ENCODE measurements at places on chromosomes 4 and X. TPM values are rescaled to one million over a fixed set of nuclear protein-coding genes. Genes with fewer than 3 reads are reported as not detected.

DNA sequence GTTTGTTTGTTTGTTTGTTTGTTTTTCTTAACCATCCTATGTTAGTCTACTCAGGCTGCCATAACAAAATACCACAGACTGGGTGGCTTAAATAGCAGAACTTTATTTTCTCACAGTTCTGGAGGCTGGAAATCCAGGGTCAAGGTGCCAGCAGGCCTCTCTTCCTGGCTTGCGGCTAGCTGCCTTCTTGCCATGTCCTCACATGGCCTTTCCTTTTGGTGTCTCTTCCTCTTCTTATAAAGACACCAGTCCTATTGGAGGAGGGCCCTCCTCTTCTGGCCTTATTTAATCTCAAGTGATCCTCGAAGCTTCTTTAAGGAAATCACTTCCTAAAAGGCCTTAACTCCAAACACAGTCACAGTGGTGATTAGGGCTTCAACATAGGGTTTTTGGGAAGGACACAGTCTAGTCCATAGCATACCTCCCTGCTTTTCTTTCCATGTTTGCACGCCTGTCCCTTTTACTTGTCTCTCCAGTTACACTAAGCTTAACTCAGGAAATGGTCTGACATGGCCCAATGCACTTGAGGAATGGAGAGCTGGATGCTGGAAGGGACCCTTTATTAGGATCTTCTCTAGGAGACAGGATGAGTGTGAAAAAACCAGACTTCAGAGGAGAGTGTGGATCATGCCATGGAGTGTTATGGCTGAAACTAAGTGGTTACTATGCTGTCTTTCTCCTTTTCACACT is 36.0 kb upstream of the MGST2 start:
- no peak for DNase-seq

GRCh38 chrX:129618997-129619396 is 35.8 kb downstream of the APLN start:
- no peak for DNase-seq

TMPRSS11B gene
- total RNA-seq = not detected

DNA sequence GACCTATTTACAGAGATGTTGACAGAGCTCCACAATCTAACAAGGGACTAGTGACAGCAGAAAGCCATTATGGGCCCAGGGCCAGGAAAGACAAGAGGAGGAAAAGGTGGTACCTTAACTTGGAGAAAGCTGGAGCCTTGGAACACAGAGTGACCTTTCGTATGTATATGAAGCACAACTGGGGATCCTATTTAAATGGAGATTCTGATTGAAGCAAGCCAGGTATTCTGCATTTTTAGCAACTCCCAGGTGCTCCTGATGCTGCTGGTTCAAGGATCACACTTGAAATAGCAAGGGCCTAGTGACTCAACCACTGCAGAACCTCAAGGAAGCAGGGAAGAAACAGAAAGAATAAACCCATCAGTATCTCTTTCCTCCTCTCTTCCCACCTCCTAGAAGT is 99.4 kb downstream of the TMEM47 start:
- no peak for DNase-seq

CFAP299 gene
- total RNA-seq = 16.2 TPM

GRCh38 chr4:36872679-36873078 is 371.9 kb upstream of the NWD2 start:
- DNase-seq = no peak

PDLIM3 gene
- total RNA-seq = 50.3 TPM

- no peak for DNase-seq
Measured at GRCh38 chr4:140809676-140810075, 53.5 kb upstream of the TBC1D9 start.

ARMCX1 gene
- total RNA-seq = 70.4 TPM

- peak; percentile 97 for DNase-seq
Measured at GRCh38 chr4:88803600-88804096, 106.0 kb upstream of the NAP1L5 start.

GRCh38 chr4:20403846-20404245 is 152.1 kb downstream of the SLIT2 start:
- DNase-seq = no peak

GRCh38 chr4:102263024-102263787 is 82.1 kb downstream of the SLC39A8 start:
- peak; percentile 45 for DNase-seq

DNA sequence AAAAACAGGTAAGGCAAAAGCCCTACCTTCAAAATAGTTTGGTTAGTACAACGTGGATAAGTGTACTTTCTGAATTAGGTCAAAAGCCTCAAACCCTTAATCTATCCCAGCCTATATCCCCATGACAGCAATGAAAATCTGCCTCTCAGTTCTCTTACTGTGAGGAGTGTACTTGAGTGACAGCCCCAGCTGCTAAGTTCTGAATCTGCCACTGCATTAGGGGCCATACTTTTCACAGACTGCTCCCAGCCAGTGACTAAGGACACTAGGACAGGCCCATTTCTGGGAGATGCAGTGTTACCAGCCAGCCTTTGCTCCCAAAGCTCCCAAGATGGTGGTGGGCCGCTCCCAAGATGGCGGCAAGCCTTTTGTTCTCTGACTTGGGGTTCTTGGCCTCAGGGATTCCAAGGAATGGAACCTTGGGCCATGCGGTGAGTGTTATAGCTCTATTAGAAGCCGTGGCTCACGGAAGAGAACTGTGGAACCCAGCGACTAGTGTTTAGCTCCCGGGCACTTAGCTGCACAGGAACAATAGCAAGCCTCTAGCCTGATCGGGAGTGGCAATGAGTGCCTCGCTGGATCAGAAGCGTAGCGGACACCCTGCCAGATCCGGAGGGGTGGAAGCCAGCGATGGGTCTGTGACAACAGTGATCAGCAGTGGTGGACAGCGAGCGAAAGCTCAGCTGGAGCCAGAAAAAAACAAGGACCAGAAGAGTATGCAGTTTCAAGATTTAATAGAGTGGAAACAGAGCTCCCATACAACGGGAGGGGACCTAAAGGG is 175.6 kb upstream of the NRK start:
- no peak for DNase-seq

DNA sequence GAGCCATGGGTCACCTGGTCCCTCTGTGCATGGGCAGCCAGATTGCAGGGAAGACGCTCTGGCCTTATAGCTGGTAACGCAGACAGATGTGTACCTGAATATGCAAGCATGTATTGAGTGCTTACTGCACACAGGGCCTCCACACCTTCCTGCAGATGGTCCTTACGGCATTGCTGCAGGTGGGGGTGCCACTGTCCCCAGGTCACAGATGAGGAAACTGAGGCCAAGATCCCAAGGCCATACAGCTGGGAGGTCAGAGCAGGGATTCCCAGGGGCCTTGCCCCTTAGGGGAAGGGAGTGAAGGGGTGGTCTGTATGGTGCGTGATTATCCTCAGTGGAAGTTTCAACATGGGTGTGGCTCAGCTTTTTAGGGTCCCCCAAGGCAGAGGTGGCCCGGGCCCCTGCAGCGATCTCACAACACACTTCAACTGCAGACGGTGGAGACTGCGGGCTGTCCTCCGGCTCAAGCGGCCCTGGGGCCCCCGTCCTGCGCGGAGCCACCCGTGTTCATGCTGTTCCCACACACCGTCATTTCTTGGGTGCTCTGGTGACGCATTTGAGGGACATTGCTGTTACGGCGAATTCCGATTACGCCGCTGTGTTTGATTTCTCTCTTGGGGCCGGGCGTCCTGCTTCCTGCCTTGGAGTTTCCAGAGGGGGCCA is 8.1 kb downstream of the DOK7 start:
- no peak for DNase-seq

DNA sequence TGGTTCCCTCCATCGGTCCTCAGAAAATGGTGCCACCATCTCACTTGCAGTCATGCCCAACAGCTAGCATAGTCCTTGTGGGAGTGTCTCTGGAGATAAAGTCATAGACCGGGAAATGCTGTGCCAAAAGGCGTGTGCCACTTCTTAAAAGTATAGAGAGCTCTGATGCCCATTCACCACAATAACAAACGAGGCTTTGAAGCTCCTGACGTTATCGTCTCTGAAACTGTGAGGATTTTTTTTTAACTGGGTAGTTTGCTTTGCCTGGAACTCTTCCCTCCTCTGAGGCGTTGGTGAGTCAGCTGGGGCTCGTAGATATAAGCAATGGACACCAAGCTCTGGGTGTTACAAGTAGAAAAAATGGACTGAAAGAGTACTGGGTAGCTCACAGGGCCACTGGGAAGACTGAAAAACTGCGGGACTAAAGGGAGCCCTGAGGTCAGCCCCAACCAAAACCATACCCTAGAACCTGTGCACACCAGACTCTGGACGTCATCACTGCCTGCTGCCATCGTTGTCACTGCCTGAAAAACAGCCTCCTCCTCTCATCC is 89.4 kb upstream of the TRIM2 start:
- DNase-seq = peak; percentile 89

DNA sequence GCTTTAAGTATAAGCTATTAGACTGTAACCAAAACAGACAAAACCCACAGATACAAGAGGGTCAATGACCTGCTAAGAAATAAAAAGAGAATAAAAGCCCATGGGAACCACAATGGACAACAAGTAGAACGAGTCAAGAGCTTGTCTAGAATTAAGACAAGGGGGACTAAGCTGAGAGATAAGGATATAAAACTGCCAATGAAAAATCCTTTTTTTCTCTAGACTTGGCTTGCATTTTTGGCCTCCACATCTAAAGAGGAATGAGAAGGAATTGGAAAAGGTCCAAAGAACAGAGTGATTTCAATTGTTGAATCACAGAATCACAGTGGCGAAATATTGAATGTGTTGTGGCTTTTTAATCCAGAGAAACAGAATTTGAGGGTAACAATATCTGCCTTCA is 135.7 kb downstream of the QDPR start:
- DNase-seq = peak; percentile 71

ADRA2C gene
- total RNA-seq = 0.26 TPM

NUDT11 gene
- 7.1 TPM for total RNA-seq

- DNase-seq = no peak
Measured at GRCh38 chr4:169791062-169791461, 33.3 kb upstream of the HPF1 start.

DNA sequence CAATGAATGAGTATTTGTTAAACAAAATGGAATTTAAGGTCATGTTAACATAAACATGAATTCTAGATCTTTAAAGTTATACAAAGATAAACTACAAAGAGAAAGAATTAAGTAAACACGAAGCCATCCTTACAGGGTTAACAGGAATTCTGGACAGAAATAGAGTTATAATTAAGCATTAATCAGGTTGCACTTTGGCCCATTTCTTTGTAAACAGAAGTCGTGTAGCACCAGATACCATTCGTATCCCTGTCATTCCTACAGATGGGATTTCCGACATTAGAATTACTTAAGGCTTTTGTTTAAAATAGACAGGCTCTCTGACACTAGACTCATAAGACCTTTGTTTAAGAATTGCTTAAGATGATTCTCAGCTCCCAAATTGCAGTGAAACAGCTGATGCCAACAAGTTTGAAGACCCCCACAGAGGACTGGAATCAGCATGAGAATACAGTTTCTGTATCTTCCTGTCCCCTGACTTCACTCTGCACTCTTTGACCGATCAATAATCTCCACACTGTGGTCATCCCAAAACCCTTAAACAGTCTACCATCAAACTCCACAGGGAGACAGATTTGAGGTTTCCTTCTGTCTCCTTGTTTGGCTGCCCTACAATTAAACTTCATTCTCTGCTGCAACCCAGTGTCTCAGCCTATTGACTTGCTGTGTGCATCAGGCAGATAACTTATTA is 22.3 kb upstream of the TMEM150C start:
- peak; percentile 8 for DNase-seq

SLC49A3 gene
- total RNA-seq = 3.9 TPM
